ENCODE measurements at places on chromosomes 3 and 15.
A peak's percentile ranks its signal among the peaks of the same experiment; 100 is the strongest.

- no peak for DNase-seq
Observed at GRCh38 chr3:31880020-31880419, 101.0 kb downstream of the OSBPL10 start.

- DNase-seq = peak; percentile 20
Observed at GRCh38 chr15:89198934-89199333, 22.4 kb downstream of the RLBP1 start.

DNA sequence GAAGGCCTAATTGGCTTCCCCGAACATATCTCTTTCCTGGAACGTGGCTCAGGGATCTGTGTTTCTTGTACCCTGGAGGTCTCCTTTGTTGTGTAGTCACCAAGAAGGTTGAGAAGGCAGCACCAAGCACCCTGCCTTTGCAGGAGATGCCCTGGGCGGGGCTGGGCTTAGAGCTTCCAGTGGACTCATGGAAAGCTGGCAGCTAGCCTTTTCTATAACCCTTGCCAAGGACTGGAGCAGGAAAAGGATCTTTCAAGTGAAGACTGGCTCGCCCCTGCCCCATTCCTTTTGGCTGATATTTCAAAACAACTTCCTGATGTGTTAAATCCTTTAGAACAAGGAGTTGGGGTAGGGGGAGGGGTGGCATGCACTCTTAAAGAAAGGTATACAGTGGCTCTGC is 58.9 kb upstream of the EPHA6 start:
- DNase-seq = no peak

DNA sequence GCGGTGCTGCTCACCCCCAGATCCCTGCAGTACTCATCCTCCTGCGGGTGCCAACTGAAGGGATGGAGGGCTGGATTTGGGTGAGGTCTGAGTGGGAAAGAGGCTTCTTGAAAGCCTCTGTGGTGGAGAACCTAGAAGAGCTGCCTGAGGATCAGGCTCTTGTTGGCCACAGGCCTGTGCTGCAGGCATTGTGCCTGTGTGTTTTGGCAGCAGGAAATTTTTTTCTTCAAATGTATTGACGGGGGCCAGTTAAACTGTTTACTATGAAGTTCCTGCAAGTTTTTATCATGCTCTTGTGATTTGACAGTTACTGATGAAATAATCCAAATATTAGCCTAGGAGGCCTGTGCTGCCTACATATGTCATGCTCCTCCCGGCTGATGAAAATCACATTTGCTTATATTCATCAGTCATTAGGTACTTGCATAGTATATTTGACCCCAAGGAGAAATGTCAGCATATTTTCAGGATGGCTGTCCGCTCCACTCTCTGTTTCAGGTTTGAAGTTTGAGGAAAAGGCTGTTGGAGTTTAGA is 103.1 kb downstream of the THSD4 start:
- no peak for DNase-seq

GRCh38 chr15:71278989-71279756 is 163.9 kb downstream of the THSD4 start:
- no peak for DNase-seq

DNA sequence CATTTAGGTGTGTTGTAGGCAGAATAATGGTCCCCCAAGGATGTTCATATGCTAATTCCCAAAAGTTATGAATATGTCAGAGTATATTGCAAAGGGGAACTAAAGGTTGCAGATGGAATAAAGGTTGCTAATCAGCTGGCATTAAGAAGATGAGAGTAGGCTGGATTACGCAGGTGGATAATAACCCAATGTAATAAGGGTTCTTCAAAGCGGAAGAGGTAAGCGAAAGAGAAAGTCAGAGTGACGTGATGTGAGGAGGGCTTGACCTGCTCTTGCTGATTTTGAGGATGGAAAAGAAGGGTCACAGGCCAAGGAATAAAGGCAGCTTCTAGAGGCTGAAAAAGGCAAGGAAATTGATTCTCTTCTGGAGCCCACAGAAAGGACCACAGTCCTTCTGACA is 104.0 kb downstream of the STRIT1 start:
- no peak for DNase-seq

DNA sequence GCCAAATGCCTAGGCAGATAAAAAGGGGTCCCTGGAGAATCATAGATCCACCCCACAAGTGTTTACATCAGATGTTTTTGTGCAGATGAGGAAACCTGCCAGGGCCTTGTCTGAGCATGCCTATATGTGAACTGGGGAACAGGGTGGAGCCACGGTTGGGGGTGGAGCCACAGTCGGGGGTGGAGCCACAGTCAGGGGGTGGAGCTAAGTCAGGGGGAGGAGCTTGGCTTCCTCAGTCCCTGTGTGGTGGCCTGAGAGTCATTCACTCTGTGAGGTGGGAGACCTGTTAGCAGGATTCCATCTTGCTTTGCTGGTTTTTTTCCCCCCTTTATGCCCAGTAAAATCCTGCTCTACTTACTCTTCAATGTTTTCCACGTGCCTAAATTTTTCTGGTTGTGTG is 57.8 kb upstream of the TGFBR2 start:
- DNase-seq = peak; percentile 10

DNA sequence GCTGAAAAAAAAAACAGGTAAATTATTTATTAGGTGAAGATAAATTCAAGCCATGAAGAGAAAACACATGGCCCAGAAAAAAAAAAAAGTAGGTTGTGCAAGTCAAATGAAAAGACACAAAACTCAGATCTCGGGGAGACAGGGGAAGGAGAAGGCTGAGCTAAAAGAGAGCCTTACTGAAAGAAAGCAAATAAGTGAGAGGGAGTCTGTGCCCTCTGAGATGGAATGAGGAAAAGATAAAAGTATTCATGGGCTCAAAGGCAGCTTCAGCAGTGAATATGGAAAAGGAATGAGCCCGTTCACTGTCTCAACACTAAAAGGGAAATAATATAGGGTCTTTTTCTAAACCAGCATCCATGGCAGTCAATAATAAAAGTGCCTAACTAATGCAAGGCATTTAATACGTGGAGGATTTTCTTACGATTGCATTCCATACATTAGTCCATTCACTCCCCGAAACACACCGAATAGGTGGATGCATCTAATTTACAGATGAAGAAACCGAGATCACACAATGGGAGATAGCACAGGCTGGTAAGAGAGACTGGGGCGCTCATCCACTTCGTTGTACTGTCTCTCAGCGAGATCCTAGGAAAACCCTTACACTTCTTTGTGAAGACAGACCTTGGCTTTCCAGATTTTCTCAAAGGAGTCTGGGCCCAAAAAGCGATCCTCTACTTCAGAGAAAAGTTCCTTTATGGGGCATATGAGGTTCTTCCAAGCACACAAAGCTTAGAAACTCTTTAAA is 1.1 kb downstream of the TFDP2 start:
- DNase-seq = no peak

GRCh38 chr3:851098-851790 is 241.6 kb upstream of the CNTN6 start:
- DNase-seq = no peak

- no peak for DNase-seq
Observed at GRCh38 chr3:57952208-57952631, 56.0 kb upstream of the FLNB start.

GRCh38 chr3:149542375-149543312 is 68.1 kb downstream of the TM4SF4 start:
- no peak for DNase-seq

DNA sequence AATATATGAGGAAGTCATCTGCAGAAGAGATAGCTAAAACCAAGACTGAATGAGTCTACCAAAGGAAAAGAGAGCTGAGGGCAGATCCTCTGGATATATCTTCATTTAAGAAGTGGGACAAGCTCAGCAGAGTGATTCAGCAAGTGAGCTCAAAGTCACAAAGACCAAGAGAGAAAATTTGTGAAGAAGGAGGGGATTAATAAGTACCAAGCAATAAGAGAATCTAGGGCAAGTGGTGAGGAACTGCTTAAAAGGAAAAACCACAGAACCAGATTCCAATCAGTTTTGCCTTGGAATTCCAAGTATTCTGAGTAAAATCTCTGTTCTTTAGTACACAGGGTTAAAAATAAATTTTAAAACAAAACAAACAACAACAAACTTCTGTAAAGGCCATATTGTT is 3.6 kb downstream of the EHHADH start:
- DNase-seq = no peak

DNA sequence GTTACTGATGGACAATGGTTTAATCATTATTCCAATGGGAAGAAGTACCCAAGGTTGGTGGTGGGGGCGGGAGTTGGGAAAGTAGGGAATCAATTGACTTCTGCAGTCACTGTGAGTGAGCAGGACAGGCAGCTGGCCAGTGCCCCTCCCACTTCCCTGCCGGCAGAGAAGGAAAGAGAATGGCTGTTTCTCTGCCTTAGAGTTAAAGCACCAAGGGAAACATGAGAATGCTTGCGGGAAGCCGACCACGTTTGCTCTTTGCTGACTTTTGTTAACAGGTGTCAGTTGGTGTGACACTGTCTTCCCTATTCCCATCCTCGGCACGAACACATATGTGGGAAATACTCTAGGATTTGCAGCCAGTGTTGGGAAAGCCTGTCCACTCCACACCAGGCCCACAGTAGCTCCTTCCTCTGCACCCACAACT is 33.5 kb upstream of the MFSD1 start:
- DNase-seq = no peak

- peak; percentile 78 for DNase-seq
Observed at GRCh38 chr15:44536302-44536961, 515 bp upstream of the EIF3J start.

- no peak for DNase-seq
Observed at GRCh38 chr3:29936054-29936453, 655.2 kb downstream of the RBMS3 start.

- no peak for DNase-seq
Observed at GRCh38 chr3:155179437-155179827, 99.3 kb downstream of the MME start.

GRCh38 chr15:25543196-25543595 is 104.4 kb upstream of the UBE3A start:
- DNase-seq = no peak

DNA sequence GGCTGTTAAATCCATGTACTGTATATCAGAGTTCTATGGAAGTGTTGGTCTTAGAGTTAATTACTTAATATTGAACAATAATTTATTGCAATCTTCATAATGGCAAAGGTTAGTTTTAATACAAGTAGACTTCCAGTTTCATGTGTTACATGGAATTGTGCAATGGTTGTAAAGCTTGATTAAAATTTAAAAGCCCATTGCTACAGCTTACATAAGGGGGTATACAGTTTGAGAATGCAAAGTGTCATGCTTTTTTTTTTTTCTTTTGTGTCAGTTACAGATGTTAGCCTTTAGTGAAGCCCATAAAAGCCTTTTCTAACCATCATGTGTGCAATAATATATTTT is 22.0 kb downstream of the CNOT10 start:
- no peak for DNase-seq

- DNase-seq = no peak
Observed at GRCh38 chr3:184690192-184690883, 21.5 kb downstream of the MAGEF1 start.

DNA sequence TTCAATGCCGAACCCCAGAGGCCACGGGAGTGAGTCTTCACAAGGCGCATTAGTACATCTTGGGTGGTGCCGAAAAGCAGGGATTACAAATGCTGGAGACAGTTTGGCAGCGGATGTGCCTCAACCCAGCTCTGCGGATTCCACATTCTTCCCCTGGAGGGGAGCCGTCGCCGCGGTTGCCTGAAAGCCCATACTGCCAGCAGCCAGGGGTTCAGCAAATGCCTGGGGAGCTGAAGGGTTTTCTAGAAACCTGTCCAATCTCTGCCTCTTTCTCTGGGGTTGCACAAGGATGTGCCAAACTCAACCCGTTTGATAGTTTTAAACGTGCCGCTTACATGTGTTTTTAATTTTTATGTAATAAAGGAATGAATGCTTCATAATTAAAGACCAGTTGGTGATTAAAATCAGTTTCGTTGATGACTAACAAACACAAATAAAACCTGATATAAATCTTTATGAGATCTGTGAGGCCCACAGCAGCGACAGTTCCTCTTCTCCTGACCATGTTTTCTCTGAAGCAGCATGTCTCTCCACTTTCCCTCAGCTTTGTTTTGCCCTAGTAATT is 74.6 kb upstream of the LEKR1 start:
- no peak for DNase-seq

- DNase-seq = no peak
Observed at GRCh38 chr3:32699429-32699828, 14.4 kb downstream of the CNOT10 start.

DNA sequence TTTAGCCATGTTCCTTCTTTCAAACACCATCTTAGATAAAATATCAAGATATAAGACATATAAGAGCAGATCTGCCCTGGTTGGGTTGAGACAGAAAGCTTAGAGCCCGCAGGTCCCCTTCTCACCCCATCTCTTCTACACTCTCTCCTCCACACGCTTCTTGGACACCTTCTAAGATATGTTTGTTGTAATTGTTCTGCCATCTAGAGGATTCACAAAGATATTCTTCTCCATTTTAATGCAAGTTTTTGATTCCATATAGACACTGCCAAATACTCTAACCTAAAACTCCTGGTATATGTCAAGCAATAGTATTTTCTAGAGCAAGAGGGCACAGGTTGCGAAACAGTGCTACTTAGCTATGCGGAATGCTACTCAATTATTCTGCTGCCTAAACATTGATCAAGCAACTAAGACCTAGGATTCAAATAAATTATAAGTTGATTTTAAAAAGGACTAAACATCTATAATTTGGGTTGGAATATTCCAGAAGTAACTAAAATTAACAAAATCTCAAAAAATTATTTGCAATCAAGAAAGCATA is 6.8 kb downstream of the CHRM5 start:
- no peak for DNase-seq

GRCh38 chr15:55289011-55289745 is 435 bp downstream of the RAB27A start:
- DNase-seq = no peak

DNA sequence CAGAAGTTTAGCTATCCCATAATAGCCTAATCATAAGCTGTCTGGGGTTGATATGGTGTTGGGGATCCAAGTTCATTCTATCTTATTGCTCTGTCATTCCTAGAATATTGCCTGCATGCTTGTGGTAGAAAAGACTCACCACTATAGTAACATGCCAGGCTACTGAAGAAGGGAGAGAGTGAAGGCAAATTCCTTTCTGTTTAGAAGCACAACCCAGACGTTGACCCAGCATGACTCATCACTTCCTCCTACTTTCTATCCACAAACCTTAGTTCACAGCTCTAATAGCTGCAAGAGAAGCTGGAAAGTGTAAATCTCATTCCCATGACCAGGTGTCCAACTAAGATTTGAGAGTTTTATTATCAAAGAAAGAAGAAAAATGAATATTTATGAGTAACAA is 57.8 kb upstream of the NMD3 start:
- no peak for DNase-seq

GRCh38 chr3:62051506-62051905 is 321.8 kb downstream of the FEZF2 start:
- DNase-seq = no peak

- DNase-seq = no peak
Observed at GRCh38 chr3:193165431-193166120, 75.4 kb upstream of the PLAAT1 start.

DNA sequence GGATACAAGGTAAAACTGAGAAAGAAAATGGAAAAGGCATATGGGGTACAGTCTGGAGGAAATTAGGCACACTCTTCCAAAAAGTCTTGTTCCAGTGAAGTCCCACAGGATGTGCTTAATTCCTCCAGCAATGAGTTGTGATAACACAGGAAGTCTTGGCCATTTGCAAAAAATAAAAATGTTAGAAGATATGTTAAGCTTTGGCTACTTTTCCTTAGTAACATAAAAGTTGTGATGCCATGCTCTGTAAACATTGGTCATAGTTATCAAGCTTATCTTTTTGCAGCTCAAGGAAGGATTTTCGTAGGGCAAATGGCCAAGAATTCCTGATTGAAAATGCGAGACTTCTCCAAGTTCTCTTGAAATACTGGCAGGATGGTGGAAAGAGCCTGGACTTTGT is 26.4 kb downstream of the LNP1 start:
- DNase-seq = no peak
